ENCODE measurements at places on chromosomes 4 and X.

DNA sequence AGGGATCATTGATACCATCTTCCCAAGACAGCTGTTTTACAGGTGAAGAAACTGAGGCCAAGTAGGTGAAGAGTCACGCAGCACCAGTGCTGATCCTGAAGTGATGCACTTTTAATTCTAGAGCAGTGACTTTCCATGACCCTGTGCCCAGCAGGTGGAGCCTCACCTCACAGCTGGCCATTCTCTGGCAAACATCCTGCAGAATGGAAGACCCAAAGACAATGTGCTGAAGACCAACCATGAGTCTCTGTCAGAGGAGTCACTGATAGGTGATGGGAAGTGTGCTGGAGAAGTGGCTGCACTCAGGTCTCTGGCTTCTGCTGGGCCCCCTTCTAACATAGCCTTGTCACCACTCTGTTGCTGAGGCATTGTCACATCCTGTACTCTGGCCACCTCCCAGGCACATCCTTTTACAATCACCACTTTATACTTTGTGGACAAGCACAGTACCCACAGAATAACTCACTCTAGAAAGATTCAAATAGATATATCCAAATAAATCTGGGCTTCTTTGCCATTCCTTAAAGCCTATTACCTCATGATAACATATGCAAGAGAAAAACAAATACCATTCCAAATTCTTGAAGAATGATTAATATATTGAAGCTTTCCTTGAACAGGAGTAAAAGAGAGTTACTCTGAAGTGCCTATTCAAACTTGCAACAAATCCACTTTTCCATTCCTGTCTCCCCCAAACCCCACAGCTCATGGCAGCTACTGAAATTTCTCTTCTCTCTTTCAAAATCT, 64.1 kb upstream of the SCOC start:
- DNase-seq, result no peak

DNA sequence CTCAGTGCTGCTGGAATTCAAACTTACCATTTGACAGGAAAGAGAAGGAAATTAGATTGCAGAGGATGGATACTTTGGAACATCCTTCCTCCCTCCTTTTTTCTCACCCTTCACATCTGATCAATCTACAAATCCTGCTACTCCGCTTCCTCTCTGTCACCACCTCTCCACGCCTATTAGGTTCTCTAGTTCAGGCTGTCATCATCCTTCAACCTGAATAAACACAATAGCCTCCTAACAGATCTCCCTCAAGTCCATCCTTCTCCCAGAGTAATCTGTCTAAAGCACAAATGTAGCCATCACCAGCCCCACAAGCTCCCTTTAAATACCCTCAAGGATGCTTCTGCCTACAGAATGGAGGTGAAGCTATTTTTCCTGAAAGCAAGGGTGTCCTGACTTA, 20.0 kb upstream of the SLAIN2 start:
- DNase-seq, result no peak

DNA sequence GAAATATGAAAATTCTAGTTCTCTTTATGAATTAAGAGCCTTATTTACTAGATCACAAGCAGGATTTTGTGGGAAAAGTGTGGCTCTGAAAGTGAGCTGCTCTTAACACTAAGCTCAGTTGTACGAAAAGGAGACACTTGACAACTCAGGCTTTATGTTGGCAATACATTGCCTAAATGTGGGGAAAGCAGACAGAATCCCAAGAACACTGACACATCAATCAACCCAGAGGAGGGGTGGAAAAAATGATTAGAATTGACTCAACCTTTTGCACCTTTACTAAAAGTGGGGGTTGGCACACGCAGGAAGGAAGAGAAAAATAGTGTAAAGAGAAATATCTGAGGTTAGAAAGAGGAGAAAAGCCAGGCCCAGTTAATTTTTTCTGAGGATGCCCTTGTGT, 61.6 kb downstream of the CHST7 start:
- no peak for DNase-seq

- no peak for DNase-seq
Measured at GRCh38 chrX:133249266-133250058, 31.3 kb upstream of the TFDP3 start.

DNA sequence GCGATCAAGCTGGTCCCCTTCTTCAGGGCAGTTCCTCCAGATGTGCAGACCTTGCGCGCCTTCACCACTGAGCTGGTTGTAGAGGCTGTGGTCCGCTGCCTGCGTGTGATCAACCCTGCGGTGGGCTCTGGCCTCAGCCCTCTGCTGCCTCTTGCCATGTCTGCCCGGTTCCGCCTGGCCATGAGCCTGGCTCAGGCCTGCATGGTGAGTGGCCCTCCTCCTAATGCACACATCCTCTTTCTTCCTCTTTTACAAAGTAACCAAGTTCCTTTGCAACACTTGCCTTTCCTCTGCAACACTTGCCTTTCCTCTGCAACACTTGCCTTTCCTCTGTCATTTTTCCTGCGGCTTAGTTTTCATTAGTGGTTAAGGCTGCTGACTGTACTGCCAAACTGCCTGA, 1.8 kb downstream of the CCDC22 start:
- DNase-seq, result peak; percentile 67

DNA sequence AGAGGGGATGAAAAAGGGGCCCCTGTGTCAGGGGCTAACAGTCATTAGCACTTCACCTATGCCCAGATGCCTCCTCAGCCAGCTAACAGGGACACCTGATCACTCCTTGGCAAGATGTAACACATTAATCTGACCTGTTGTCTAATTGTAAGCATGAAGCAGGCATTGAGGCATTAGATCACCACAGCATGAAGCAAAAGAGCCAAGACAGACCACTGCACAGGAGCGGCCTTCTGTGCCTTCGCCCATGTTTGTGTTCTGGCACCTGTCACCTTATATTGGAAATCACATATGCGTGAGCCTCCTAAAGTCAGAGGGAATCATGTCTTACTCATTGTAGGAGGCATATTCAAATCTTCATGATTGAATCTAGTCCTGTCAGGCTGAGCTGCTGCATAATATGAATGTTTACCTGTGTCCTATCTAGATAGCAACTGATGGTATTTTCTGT, 48.4 kb downstream of the PTTG2 start:
- no peak for DNase-seq

DNA sequence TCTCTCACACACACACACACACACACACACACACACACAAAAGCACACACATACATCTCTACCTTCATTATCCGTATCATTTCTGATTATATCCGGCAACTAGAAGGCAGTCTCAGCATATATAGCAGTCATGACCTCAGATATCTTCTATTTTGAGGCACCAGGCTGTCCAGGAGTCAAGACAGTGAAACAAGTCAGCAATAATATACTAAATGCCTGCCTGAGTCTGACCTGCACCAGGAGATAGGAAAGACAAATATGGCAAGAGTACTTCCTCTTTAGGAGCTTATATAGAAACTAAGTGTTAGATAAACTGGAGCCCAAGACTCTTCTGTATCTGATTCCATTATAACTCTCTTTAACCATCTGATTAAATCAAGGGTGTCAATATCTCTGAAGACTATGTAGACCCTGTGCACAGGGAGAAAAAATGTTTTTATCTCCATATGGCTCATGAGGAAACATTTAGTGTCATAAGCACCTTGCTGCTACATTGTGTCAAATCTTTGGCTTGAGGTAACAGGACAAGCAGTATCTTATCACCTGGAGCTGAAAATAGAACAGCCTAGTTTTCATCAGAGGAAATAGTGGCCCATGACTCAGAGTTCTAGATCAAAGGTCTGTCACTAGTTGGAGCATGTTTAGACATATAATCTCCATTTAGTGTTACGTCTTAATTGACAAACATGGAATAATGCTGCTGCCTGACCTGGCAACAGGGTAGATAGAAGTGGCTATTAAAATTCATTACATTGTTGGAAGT, 27.0 kb upstream of the FAM47B start:
- DNase-seq, result no peak

DNA sequence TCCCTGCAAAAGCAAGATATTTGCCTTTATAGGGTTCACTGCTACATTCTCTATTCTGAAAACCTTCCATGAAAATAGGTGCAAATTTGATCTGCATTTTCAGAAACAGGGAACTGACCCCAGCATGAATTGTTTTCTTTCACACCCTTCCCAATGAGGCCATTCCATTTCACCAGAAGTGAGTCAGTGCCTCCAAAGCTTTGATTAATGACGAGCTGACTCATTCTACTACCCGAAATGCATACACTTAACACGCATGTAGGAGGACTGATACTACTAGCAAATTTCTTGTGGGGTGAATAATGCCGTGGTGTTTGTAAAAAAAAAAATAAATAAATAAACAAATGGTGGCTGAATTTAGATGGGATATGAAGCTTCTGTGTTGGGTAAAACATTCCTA, 146.9 kb upstream of the FGF13 start:
- peak; percentile 50 for DNase-seq

DNA sequence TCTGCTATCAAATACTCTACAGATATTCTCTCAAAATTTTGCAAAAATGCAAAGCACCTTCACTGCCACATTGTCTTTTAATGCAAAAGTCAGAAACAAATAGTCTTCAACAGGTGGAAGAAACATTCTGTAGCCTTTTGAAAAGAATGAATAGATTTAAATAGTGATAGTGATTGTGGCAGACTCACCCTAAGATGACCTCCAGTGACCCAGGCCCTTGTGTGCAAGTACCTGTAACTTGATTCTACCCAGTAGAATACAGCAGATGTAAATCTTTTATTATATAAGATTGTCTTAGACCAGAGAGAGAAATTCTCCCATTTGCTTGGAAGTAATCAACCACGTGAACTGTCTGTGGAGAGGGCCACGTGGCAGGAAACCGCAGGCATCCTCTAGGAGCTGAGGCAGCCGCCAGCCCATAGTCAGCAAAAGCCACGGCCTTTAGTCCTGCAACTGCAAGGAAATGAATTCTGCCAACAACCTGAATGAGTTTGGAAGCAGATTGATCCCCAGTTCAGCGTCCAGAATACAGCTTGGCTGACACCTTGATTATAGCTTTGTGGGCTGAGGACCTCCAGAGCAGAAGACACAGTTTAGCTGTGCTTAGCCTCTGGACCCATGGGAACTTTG, 272.5 kb downstream of the ARHGAP10 start:
- peak; percentile 41 for DNase-seq

- no peak for DNase-seq
Measured at GRCh38 chr4:175456131-175456530, 355.9 kb downstream of the GPM6A start.

DNA sequence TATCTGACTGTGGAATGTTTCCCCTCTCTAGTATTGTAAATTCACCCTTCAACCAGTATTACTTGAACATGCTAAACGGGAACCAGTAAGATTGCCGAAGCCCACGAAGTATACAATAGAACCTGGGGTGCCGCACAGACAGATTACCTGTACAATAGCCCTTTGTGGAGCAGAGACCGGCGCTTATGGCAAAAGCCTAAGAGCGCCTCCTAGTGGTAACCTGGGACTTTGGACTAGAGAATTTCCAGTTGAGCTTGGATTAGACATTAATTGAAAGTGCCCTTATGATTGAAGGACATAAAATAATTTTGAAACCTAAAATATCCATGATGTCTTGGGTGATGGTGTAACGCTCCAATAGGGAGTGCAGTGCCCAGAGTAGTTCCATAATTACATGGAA, 14.1 kb downstream of the ZNF157 start:
- peak; percentile 79 for DNase-seq

DNA sequence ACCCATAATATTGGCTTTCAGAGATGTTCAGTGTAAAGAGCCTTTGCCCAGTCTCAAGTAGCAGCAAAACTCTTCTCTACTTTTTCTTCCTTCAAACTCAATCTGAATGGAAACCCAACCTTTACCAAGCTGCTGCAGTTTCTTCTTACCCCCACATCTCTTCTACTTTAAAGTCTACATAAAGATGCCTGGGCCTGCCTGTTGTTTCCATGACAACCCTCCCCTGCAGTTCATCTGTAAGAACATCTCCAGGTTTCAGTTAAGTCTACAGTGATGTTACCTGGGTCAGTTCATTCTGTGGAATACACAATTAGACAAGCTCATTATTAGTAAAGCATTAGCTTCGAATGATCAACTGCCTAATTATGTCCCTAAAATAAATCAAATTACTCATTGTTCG, 81.4 kb downstream of the SPANXN3 start:
- no peak for DNase-seq

- DNase-seq, result no peak
Measured at GRCh38 chr4:14559646-14560045, 442.6 kb upstream of the CPEB2 start.

GRCh38 chrX:68196939-68197791, 236.1 kb downstream of the OPHN1 start:
- DNase-seq, result peak; percentile 29

DNA sequence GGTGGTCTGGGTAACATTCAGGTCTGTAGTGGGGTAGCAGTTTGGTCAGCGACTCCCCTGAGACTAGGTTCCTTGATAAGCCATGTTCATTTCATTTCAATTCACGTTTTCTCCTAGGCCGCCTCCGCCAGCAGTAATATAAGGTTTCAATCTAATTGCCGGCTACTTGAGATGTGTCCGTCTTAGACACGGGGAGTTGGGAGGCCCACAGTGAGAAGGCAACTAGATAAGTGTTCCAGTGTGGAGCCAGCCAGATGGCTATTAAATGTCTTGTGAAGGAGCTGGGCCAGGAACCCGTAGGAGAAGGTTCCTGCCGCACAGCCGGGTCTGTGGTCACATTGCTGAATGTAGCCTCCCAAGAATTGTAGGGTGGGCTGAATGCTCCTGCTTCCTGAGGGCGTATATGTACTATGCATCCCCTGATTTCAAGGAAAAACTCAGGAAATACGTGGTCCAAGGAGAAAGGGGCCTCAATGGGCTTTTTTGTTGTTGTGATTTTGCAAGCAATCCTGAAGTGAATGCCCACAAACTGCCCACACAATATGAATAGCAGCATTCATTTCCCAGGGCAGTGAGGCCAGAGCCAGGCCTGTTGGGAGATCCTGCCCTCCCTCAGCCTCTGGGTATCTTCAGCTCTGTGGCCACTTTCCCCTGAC, 220.6 kb upstream of the RPL34 start:
- DNase-seq, result no peak

GRCh38 chrX:21438792-21439191, 64.6 kb downstream of the CNKSR2 start:
- DNase-seq, result peak; percentile 40

DNA sequence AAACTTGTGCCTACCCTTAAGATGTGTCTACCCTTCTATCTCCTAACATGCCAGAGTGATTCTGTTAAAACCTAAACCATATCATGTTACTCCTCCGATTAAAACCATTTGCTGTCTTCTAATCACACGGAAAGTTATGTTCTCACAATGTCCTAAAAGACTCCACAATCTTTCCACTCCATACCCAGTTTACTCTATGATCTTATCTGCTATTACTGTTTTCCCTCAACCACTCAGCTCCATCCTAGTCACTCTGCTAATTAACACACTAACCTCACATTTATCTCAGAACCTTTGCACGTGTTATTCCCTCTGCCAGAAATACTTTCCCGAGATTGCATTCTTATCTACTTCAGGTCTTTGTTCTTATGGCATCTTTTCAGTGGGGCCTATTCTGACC, 47.6 kb upstream of the UPRT start:
- no peak for DNase-seq

- no peak for DNase-seq
Measured at GRCh38 chrX:9683350-9683749, 82.3 kb downstream of the GPR143 start.
